ENCODE measurements at places on chromosomes 13 and 19.

DNA sequence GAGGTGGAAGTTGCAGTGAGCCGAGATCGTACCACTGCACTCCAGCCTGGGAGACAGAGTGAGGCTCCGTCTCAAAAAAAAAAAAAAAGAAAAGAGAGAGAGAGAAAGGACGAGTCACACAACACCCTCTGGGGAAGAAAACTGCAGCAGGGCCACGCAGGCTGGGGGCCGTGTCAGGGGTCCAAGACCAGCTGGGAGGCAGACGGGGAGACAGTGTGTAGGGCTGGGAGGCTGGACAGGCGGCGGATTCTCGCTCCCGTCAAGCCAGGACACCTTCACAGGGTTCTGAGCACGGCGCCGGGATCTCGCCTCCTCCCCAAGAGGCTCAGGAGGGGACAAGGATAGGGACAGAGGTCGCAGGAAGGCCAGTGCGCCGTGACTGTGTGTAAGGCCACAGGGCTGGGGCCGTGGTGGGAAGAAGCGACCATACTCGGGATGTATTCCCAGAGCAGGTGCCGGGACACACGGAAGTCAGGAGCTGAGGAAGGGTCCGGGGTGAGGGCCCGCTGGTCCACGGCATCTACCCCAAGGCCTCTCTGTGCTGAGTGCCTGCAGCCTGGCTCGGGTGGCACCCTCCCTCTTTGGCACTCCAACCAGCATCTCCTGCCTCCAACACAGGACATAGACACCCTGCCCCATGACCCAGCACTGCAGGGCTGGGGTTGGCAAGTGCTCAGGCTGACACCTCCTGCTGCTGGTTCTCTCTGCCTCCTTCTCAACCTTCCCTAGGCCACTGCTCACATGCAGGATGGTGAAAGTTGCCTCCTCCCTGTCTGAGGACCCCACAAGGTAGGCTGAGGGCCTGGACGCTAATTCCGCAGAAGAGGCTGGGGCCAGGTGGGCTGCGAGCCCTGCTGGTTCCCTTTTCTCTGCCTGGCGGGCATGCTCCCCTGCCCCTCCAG lies 21.2 kb downstream of the ZNF787 start:
- DNase-seq = no peak

DNA sequence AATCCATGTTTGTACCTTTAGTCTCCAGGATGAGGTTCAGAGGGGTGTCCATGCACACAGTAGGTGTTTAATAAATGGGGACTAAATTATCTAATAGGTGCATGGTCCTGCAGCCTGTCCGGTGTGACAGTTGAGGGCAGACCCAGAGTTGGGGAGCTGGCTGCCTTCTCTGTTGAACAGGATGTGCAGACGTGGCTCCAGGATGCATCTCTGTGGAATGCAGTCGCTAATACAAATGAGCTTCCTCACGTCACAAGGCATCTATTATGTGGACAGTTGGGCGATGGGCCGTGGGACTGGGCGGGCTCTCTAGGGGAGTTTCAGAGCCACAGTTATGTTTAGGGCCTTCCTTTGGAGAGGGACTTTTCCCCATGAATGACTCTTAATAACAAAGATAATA lies 71.0 kb downstream of the SIPA1L3 start:
- DNase-seq = no peak

DNA sequence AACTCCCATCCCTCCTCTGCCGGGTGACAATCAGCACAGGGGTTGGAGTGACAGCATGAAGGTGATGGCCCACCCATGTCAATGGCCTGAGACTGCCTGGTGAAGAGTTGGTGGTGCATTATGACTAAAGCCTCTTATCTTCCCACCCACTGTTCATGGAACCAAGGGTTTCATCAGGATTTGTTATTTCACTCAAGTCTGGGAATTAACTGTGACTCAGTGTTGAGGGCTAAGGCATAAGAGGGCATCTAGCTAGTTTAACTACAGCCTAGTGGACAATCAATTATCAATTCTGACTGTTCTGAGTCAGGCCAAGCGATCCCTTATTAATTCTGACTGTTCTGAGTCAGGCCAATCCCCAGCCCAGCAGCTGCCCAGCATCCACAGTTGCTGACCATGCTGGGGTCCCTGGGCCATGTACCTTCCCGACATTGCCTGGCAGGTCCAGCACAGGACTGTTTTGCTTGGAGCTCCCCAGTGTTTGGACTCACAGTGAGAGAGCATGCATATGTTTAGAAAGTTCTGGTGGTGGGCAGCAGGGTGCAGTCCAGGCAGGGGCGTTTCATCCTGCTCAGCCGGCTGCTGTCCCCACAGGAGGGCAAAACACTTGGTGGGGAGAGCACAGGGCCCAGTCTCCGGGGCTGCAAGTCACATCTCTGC lies 65.5 kb downstream of the RASL11A start:
- DNase-seq = no peak

DNA sequence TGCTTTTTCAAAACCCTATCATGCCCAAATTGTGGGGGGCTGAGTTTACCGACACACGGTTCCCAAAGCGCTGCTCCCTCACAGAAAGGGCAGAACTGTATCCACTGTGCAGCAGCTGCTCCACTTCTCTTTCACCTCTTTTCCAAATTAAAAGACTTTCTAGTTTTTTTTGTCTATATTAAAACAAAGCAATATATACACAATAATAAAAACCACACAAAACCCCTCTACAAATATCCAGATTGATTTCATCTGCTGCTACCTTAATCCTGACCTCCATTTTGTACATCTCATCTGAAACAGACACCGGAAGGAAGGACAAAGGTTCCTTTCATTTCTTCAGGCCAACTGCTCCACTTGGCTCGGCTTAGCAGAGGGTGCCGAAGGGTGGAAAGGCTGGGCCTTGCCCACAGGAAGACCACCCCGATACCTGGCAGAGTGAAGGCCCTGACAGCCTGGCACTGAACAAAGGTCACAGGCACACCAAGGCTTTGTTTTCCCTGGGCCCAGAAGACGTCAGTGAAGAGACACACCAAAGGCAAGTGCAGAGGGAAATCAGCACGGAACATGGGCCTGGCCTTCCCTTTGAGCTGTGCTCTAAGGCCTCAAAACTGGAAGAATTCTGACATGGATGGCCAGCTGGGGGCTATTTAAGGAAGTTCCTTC lies 71.6 kb downstream of the LATS2 start:
- DNase-seq = no peak

DNA sequence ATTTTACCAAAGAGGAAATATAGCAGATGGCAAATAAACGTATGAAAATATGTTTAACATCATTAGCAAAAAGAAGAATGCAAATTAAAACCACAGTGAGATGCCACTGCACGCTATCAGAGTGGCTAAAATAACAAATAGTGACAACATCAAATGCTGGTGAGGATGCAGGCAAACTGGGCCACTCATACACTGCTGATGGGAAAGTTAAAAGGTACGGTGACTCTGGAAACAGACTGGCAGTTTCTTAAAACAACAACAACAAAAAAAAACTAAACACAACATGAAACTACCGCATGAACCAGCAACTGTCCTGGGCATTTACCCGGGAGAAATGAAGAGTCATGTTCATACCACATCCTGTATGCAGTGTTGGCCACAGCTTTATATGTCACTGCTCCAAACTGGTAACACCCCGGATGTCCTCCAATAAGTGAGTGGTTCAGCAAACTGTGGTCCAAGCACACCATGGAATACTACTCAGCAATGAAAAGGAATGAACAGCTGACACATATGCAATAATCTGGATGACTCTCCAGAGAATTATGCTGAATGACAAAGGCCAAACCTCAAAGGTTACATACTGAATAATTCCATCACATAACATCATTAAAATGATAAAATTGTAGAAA lies 22.3 kb downstream of the EPS15L1 start:
- no peak for DNase-seq

DNA sequence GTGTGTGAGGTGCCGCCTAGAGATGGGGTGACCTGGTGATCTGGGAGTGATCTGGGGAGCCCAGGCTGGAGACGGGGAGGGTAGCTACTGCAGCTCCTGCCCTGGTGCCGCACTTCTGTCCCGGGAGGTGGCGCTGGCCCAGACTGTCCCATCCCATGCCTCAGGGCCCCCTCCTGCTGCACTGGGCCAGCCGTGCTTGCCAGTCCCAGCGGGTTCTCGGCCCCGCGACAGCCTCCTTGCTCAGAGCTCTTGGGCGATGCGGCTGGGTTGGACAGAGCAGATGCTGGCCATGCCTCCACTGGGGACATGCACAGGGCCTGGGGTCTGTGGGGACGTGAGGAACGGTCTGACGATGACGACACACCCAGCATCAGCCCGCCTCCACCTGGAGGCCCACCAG lies 2.5 kb downstream of the RAX2 start:
- no peak for DNase-seq

GRCh38 chr13:82439159-82439904 lies 1442.9 kb downstream of the SLITRK1 start:
- no peak for DNase-seq

- DNase-seq = no peak
Measured at GRCh38 chr13:25001476-25002206, 94.3 kb upstream of the PABPC3 start.

DNA sequence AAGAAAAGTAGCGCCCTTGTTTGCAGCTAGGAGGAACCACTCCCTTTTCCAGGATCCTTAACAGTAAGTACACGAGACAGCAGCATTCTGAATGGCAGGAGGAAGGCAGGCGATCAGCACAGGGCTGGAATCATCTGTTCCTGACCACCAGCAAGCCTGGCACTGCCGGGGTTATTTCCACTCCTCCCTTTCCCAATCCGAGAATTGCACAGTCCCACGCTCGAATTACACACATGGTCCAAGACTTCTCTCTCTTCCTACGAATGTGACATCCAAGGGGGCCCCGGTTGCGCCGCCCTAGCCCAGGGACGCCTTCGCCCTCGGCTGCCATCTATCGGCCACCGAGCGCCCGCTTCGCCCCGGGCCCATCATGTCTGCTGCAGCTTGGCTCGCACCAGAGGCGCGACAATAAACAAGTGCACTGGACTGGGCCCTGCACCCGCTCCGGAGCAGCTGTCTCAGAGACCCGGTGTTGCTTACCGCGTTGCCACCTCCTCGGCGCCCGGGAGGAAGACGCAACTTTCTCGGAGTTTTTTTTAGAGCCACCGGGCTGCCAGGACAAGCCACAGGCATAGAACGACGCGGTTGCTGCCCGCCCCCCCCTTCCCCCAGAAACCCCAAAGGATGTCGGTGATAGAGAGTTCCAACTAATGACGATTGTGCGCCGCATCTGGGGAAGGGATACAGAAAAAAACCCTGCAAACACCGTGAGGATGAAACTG lies at the start of gene SLITRK5:
Gene SLITRK5 (plus strand): TSS at position 341 of the 722 bp plus-strand sequence. CDS start 4,018 bp downstream, outside the sequence.
- DNase-seq = peak; percentile 60

- no peak for DNase-seq
Measured at GRCh38 chr19:33878910-33879810, 82.5 kb downstream of the KCTD15 start.

DNA sequence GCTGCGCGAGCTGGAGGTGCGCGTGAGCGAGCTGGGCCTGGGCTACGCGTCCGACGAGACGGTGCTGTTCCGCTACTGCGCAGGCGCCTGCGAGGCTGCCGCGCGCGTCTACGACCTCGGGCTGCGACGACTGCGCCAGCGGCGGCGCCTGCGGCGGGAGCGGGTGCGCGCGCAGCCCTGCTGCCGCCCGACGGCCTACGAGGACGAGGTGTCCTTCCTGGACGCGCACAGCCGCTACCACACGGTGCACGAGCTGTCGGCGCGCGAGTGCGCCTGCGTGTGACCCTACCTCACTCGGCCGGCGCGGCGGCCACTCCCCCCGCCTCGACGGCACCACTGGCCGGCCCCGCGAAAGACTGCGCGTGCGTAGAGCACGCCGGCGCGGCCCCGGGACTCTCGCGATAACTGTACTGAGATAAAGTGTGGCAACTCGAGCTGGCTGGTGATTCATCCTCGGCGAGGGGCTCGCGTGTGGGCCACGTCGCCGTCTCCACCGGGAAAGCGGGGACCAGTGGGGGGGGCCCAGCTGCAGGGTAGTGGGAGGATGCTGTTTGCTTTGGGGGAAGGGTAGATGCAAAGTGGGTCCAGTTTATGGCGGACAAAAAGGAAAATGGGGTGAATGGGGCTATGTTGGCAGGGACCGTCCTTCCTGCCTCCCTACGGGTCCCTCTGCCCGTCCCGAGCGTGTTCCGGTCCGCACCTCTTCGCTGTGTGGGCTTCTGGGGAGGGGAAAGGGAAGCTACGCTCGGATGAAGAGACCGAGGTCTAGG lies 11.4 kb downstream of the FUT6 start:
- DNase-seq = peak; percentile 94

DNA sequence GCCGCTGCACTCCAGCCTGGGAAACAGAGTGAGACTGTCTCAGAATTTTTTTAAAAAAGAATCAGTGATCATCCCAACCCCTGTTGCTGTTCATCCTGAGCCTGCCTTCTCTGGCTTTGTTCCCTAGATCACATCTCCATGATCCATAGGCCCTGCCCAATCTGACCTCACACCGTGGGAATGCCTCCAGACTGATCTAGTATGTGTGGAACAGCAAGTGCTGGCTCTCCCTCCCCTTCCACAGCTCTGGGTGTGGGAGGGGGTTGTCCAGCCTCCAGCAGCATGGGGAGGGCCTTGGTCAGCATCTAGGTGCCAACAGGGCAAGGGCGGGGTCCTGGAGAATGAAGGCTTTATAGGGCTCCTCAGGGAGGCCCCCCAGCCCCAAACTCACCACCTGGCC lies at the start of gene KLK2:
Gene KLK2 (plus strand): TSS at position 384 of the 400 bp plus-strand sequence. CDS start 35 bp downstream, outside the sequence.
- no peak for DNase-seq

GRCh38 chr19:30391554-30392551 lies 19.7 kb downstream of the ZNF536 start:
- DNase-seq = no peak
